Activated CD4-positive, alpha-beta memory T cell treated with anti-CD3 and anti-CD28 coated beads for 36 hours (primary cell): ENCODE measurements at places on chromosomes 11 and 22.

- no peaks in the 10 kb centered on the region for H3K27me3 ChIP-seq
- no peak overlapping the region for H3K27ac ChIP-seq
- H3K4me1 ChIP-seq: peaks cover 67% of the 10 kb centered on the region
- H3K4me3 ChIP-seq: no peak overlapping the region
Observed at GRCh38 chr11:96050435-96051182, 126.7 kb upstream of the MTMR2 start.

DNA sequence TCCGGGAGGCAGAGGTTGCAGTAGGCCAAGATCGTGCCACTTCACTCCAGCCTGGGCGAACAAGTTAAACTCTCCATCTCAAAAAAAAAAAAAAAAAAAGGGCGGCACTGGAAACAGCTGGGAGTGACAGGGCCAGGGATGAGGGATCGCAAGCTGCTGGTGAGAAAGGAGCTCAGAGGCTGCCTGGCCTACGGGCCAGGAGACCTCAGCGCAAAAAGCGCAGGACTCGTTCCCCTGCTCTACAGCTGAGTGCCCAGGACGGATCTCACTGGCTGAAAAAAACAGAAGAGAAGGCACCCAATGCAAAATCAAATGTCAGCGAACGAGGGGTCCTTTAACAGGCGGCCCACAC is 650 bp upstream of the NUP50 start:
- peaks cover 23% of the 10 kb centered on the region for H3K36me3 ChIP-seq
- peak overlapping the region; percentile 78 for H3K27ac ChIP-seq
- DNase-seq: no peak
- no peaks in the 10 kb centered on the region for H3K27me3 ChIP-seq

- peaks cover 41% of the 10 kb centered on the region for H3K36me3 ChIP-seq
- peaks cover 27% of the 10 kb centered on the region for H3K4me1 ChIP-seq
- peak overlapping the region; percentile 33 for H3K27ac ChIP-seq
- H3K4me3 ChIP-seq: no peak overlapping the region
- no peak for DNase-seq
- no peaks in the 10 kb centered on the region for H3K27me3 ChIP-seq
Observed at GRCh38 chr11:30333405-30333804, 10.5 kb downstream of the ARL14EP start.

DNA sequence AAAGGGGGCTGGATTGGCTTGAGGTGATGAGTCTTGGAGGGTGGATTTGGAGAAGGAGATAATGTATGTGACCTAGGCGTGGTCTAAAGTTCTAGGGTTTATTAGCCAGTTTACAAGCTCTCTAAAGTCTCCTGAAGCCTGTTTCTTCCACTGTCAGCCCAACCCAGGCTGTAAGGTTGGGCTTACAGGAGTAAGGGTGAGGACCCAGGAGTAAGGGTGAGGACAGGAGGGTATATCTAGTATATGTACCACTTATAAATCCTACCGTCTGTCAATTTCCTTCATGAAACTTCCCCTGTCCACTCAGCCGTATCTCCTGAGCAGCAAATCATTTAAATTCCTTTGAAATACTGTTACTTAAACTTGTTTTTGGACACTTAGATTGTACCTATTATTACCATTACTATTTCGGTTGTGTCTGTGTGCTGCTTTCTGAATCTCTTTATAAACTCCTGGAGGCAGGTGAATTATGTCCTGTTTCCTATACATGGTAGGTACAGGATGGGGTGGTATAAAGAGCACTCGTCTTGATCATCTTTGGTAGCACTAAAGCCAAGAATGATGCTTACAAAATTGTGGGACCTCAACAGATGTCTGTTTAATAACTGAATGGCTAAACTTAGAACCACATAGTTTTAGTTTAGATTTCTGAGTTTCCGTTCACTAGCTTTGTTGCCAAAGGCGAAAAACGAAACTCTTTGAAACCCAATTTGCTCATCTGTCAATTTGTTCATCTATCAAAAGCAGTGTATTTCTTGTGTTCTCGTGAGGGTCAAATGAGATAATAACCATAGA is 192.0 kb downstream of the GRIK4 start:
- H3K36me3 ChIP-seq: no peaks in the 10 kb centered on the region
- no peak for DNase-seq

GRCh38 chr11:29481738-29482137 is 535.1 kb downstream of the KCNA4 start:
- no peak overlapping the region for H3K4me3 ChIP-seq
- H3K4me1 ChIP-seq: no peaks in the 10 kb centered on the region
- H3K36me3 ChIP-seq: no peaks in the 10 kb centered on the region
- no peaks in the 10 kb centered on the region for H3K27me3 ChIP-seq
- no peak for DNase-seq

GRCh38 chr11:4211991-4212390 is 117.4 kb downstream of the RRM1 start:
- no peak overlapping the region for H3K4me3 ChIP-seq
- H3K36me3 ChIP-seq: no peaks in the 10 kb centered on the region
- H3K4me1 ChIP-seq: no peaks in the 10 kb centered on the region
- DNase-seq: no peak
- H3K27me3 ChIP-seq: peaks cover 11% of the 10 kb centered on the region

DNA sequence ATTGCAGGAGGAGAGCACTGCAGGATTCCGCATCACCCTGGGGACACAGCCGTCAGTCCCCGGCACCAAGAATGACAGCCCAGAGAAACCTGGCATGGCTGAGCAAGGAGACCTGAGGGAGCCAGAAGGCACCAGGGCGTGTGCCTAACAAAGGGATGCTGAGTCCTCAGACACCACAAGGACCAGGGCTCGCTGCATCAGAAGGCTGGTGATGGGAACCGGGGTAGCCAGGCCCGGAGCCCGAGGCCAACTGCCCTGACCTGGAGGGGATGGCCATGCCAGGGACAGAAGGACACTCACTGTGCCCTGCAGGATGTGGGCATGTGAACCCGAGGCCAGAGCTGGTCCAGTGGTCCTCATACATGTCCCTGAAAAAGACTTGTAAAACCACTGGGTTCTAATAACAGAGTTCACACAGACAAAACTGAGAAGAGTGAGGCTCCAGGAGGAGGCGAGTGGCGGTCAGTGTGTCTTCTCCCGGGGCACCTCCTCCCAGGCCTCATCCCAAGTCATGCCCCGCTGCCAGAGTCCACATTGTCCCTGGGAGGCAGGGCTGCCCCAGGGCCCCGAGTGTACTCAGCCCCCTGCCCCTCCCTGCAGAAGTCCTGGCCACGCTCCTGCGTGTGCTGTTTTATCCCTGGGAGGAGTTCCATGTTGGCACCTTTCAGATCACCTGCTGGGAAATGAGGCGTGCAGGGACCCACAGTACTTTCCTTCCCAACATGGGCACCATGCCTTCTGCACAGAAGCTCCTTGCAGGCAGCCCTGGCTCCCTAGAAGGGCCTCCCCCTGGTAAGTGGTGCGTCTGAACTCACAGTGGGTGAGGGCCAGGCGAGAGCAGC is 42.5 kb downstream of the TBX1 start:
- H3K27me3 ChIP-seq: no peaks in the 10 kb centered on the region
- H3K36me3 ChIP-seq: peaks cover 4% of the 10 kb centered on the region
- no peak overlapping the region for H3K27ac ChIP-seq
- no peak for DNase-seq
- H3K4me3 ChIP-seq: no peak overlapping the region

DNA sequence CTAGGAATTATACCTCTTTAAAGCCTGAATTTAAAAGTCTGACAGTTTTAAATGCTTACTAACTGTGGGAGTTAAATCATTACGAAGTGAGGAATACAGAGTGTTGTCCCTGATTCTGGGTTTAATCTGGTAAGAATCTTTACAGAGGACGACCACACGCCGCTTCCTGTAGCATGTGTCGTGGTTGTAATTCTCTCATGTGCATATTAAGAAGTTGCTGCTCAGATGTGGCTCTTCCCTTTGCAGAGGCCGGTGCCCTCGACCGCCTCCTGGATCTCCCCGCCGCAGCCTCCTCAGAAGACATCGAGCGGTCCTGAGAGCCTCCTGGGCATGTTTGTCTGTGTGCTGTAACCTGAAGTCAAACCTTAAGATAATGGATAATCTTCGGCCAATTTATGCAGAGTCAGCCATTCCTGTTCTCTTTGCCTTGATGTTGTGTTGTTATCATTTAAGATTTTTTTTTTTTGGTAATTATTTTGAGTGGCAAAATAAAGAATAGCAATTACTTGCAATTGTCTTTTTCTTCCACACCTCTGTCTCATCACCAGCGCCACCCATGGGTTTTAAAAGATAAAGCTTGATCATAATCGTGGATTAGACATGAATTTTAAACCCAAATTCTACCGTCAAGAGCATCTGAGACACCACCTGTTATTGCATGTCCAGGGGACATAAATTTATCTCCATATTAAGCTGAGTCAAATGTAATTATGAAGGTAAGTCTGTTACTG is 6.5 kb downstream of the GAL start:
- peak; percentile 48 for DNase-seq
- peaks cover 20% of the 10 kb centered on the region for H3K4me1 ChIP-seq
- H3K36me3 ChIP-seq: no peaks in the 10 kb centered on the region
- H3K27ac ChIP-seq: no peak overlapping the region

DNA sequence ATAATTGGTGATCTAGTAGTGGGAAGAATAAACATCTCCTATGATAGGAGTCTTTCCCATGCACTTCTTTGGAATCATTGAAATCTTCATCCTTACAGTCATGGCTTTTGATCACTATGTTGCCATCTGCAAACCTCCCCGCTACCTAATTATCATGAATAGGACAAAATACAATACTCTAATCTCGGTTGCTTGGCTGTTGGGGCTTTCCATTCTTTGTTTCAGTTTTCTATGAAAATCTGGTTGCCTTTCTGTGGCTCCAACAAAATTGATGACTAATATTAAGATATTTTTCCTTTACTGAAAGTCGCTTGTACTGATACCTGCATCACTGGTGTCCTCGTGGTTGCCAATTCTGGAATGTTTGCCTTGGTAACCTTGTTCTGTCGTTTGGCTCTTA is 11.9 kb downstream of the OR4C6 start:
- no peak for DNase-seq
- no peaks in the 10 kb centered on the region for H3K27me3 ChIP-seq
- no peaks in the 10 kb centered on the region for H3K4me1 ChIP-seq
- no peaks in the 10 kb centered on the region for H3K36me3 ChIP-seq
- H3K27ac ChIP-seq: no peak overlapping the region

DNA sequence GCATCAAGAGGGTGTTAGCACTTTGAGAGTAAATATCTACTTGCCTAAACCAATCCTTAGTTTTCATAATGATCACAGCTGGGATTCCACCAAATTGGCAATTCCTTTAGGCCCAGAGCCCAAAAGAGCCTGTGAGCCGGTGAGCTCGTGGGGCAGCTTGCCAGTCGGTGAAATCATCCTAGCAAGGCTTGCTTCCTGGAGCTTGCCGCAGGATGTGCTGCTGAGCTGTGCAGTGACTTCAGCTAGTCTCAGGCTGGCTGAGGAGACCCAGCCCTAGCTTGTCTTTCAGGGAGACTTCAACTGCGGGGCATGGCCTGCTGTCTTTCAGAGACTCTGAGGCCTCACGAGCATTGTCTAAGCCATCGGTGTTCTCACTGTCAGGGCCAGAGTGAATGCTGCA is 73.6 kb upstream of the SUSD2 start:
- peaks cover 35% of the 10 kb centered on the region for H3K36me3 ChIP-seq
- H3K27me3 ChIP-seq: no peaks in the 10 kb centered on the region
- H3K4me3 ChIP-seq: no peak overlapping the region
- H3K27ac ChIP-seq: no peak overlapping the region

DNA sequence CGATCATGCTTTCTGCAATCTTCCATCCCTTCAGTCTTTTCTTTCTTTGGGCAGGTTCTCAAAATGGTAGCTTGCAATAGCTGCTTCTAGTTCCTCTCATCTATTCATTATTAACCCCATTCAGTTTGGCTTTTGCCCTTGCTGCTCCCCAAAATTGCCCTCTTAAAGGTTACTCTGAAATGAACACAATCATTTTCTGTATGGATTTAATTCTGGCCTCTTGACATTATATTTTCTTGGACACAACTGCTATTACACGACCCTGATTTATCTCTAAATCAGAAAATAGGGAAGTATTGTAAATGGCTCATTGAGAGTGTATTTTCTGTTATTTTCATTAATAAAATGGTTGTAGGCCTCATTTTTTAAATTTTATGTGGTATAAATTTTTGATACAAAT is at the start of gene ANGPTL5:
Gene ANGPTL5, minus strand, starts transcription at position 101 of the 400 bp plus-strand sequence. CDS start 8,613 bp downstream, outside the sequence.
- H3K4me1 ChIP-seq: peaks cover 20% of the 10 kb centered on the region
- no peaks in the 10 kb centered on the region for H3K27me3 ChIP-seq
- H3K4me3 ChIP-seq: peak within 1 kb of the TSS; percentile 91
- DNase-seq: no peak

GRCh38 chr22:30948930-30949342 is 19.6 kb downstream of the MORC2 start:
- DNase-seq: no peak
- H3K27ac ChIP-seq: no peak overlapping the region
- H3K4me1 ChIP-seq: peaks cover 26% of the 10 kb centered on the region
- H3K36me3 ChIP-seq: peaks cover 32% of the 10 kb centered on the region

- no peak overlapping the region for H3K27ac ChIP-seq
- no peaks in the 10 kb centered on the region for H3K4me1 ChIP-seq
- DNase-seq: no peak
- no peak overlapping the region for H3K4me3 ChIP-seq
- no peaks in the 10 kb centered on the region for H3K36me3 ChIP-seq
Observed at GRCh38 chr22:42711895-42712837, 8.5 kb downstream of the A4GALT start.

DNA sequence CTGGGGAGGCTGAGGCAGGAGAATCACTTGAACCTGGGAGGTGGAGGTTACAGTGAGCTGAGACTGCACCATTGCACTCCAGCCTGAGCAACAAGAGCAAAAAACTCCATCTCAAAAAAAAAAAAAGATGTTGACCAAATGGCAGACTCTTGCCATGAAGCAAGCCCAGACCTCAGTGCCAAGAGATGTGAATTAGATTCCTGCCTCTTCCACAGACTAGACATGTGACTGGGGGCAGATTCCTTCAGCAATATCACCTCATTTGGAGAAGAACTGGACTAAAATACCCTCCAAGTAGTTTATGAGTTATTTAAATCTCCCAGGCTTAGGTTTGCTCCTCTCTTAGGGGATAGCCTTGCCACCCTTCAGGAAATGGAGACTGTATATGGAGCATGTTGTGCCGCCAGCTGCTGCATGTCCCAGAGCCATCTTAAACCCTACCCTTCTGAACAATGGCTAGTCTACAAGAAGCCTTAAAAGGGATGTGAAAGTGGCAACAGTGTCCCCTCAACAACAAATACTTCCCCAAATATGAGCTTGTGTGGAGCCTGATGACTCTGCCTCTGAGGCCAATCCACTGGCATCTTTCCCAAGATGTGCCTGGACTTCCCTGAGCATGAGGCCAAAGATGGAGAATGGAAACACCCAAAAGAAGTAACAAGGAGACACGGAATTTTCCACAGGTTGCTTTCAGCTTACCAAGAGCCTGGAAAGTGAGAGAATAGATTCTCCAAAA is 763 bp upstream of the MS4A7 start:
- H3K36me3 ChIP-seq: no peaks in the 10 kb centered on the region
- H3K27ac ChIP-seq: no peak overlapping the region
- H3K4me3 ChIP-seq: no peak overlapping the region
- peaks cover 19% of the 10 kb centered on the region for H3K27me3 ChIP-seq
- no peaks in the 10 kb centered on the region for H3K4me1 ChIP-seq
- DNase-seq: no peak

DNA sequence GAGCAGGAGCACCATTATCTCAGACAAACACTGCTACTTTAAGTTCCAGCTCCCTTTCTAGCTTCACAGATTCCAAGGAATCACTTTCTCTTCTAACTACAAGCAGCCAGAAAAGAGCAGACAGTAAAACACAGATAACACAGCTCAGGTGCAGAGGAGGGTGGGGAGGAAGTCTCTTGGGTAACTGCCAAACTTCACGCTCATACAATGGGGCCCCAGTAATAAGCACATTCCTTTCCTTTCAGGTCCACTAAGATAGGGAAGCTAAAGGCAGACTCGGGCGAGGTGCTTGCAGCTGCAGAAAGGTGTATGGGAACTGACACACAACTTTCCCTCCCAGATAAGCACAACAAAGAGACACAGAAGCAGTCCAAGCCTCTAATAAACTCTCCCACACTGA is 69.2 kb upstream of the OR9G4 start:
- H3K36me3 ChIP-seq: no peaks in the 10 kb centered on the region
- H3K4me3 ChIP-seq: no peak overlapping the region
- no peaks in the 10 kb centered on the region for H3K4me1 ChIP-seq
- H3K27ac ChIP-seq: no peak overlapping the region
- no peak for DNase-seq
- no peaks in the 10 kb centered on the region for H3K27me3 ChIP-seq
